ENCODE measurements at places on chromosomes 12 and 14.

DNA sequence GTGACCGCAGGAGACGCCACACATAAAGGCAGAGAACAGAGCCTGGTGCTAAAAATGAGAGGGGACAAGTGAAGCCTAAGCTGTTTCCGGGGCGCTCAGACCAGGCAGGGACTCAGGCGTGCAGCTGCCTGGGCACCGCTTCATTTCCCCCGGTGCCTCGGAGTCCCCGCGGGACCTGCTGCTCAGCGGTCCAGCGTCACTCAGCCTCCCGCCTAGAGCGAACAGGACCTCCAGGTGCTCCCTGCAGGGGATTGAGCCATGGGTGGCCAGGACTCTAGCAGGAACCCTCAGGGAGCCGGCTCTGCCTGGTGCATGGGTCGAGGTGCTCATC, 31.0 kb downstream of the CCDC85C start:
- DNase-seq = no peak

GRCh38 chr12:124369055-124369826, 74.3 kb downstream of the RFLNA start:
- DNase-seq = no peak

- no peak for DNase-seq
Measured at GRCh38 chr14:88683119-88683518, 109.6 kb downstream of the EML5 start.

DNA sequence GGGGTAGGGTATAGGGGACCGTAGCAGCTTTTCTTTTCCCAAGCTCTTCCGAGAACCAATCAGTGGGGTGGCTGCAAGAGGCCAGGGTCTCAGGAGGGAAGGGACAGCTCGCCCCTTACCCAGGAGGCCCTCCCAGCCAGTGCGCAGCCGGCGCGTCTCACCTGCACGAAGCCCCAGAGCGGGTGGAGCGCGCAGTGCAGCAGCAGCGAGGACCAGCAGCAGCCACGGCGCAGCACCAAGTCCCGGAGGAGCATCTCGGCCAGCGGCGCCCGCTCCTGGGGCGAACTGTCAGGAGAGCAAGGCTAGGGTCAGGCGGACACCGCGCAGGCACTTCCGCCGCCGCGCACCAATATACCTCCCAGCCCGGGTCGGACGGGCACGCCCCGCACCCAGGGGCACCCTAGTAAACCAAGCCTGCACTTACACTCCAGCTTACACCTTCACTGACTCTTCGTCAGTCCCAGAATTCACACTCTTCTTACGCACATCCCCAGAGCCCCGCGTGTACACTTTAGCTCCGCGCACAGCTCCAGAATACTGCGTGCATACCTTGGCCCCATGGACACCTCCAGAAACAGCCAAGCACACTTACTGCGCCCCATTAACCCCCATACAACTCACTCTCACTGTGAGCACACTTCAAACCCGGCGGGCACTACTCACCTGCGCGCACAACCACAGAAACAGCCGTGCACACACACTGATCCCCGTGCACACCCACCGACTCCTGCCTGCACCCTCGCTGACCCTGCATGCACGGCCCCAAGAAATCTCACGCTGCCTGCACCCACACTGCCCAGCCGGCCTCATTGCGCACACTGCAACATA, 606 bp downstream of the PRIMA1 start:
- DNase-seq = no peak

GRCh38 chr14:64190974-64191502, 103.1 kb downstream of the ESR2 start:
- DNase-seq = no peak

DNA sequence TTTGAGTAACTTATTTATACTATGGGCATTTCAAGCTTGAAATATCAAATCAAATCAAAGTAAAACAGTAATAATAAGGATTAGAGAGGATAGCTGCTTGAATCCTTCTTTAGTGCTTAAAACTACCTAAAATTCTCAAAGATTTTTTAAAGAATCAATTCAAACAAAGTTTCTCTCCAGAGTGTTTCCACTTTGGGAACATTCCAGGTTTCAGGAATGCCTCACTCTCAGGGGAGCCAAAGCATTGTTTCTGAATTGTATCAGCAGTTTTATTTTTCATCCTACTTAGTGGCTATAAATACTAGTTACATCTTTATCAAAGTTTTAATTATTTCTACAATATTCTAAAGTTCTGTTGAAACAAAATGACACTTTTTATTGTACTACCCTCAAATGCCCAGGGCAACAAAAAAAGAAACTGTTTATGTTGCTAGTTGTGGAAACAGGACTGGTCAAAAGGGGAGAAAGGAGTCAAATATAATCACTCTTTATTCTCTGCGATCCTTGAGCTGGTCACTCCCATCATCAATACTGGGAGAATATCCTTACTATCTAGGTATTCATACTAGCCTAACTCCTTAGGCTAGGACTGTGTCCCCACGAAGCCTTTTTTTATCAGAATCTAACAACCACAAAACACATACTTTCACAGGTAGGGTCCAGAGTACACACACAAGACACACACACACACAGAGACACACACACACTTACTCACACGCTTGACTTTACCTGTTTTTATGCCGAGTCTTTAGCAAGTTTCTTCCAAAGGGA, 598 bp downstream of the RASSF9 start:
- DNase-seq = no peak

- DNase-seq = peak; percentile 87
Measured at GRCh38 chr12:6723607-6724408, at the start of gene COPS7A. TSS of gene COPS7A (plus strand) at chr12:6724046. CDS start at chr12:6724657, 611 bp downstream.

GRCh38 chr12:59429766-59430165, 166.1 kb upstream of the SLC16A7 start:
- DNase-seq = no peak

DNA sequence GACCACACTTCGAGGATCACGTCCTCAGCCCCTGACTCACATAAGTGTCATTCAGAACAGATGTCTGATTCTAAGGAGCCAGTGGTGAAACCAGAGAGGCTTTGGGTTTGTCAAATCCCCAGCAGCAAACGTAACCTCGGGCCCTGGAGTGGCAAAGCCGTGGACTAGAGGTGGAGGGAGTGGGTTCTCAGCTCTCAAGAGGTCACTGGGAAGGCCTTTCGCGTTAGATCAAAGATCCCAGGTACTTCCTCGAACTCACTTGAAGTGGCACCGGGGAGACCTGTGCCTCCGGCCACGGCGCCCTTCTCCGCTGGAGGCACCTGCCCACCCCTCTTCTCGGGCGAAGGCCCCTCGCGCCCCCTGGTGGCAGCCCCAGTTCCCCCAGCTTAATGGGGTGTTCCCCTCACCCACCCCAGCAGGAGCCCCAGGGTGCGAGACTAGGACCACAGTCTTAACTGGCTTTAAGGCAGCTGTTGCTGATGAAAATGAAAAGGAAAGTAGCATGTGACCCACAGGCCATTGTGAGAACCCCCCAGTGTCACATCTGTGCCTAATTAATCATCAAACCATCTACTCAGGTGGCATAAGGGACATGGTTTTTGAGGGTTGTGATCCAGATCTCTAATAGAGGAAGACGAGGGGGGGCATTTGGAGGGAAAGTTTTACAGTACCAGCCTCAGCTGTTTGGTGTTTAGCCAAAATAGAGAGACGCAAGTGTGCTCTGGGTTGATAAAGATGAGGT, 672 bp upstream of the ESR2 start:
- DNase-seq = peak; percentile 45

DNA sequence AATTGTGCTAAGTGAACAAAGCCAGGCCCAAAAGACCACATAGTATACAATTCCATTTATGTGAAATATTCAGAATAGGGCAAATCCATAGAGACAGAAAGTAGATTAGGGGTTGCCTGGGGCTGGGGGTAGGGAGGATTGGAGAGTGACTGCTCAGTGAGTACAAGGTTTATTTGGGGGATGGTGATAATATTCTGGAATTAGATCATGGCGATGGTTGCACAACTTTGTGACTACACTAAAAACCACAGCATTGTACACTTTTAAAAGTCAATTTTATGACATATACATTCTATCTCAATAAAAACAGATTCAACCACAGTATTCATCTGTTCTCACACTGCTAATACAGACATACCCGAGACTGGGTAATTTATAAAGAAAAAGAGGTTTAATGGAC, 68.7 kb upstream of the MAP1LC3B2 start:
- no peak for DNase-seq

- DNase-seq = no peak
Measured at GRCh38 chr14:24712909-24713308, 78.9 kb upstream of the GZMB start.

GRCh38 chr14:59017285-59017965, 171.0 kb upstream of the DAAM1 start:
- no peak for DNase-seq

DNA sequence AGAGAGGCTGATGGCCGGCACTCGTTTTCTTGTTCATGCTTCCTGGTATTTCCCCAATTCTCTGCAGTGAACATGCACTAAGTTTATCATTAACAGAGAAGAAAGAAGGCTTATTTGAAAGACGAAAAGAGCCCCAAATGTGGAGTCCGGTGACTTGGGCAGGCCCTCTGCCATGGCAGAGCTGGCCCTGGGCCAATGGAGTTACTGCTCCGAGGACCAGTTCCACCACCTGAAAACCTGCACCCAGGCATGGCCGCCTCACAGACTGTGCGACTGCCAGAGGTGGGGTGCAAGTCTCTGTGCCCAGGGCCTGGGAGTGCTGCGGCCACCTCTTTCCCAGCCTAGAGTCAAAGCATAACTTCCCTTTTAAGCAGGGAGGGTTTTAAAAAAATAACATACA, 24.9 kb downstream of the DEGS2 start:
- no peak for DNase-seq

GRCh38 chr12:130013771-130014484, 110.1 kb upstream of the TMEM132D start:
- no peak for DNase-seq

GRCh38 chr12:49791700-49792099, 36.5 kb downstream of the NCKAP5L start:
- no peak for DNase-seq

DNA sequence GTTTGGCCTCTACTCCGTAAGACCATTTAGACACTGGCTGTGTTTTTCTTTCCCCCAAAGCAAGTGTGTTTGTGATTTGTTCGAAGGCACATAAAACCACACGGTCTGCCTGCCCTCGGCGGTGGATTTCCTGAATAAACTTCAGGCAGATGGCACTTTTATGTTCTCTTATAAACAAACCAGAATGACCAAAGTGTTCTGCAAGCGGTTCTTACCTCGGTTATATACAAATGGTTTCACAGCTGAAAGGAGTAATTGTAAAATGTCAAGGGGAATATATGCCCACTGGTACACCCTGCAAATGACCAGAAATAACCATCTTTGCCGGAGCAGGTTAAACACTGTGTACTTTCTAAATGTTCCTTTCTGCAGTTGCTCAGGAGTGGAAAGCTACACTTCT, 1475.8 kb upstream of the TMEM132C start:
- no peak for DNase-seq

GRCh38 chr12:40263616-40264409, 39.0 kb downstream of the LRRK2 start:
- DNase-seq = no peak

- no peak for DNase-seq
Measured at GRCh38 chr14:77344377-77344996, 23.7 kb downstream of the GSTZ1 start.

GRCh38 chr12:123990511-123990910, 17.5 kb downstream of the ZNF664 start:
- DNase-seq = no peak

DNA sequence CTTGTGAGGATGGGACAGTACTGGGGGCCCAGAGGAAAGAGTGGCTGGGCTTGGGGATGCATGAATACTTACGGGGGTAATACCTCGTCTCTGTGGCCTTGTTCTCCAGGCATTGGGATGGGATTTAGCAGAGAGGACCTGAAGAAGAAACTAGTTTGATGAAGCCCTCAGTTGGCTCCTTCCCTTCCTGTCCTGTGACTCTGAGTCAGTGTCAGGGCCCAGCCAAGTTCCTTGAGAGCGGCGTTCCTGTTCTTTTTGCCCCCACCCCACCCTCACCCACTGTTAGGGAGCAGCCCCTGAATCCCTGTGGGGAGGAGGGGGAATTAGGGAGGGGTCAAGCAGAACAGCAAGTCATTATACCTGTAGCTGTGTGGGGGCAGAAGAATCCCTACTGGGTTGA, 5.2 kb upstream of the LRP1-AS start:
- DNase-seq = no peak

- no peak for DNase-seq
Measured at GRCh38 chr12:51480978-51481377, 56.3 kb downstream of the SLC4A8 start.

DNA sequence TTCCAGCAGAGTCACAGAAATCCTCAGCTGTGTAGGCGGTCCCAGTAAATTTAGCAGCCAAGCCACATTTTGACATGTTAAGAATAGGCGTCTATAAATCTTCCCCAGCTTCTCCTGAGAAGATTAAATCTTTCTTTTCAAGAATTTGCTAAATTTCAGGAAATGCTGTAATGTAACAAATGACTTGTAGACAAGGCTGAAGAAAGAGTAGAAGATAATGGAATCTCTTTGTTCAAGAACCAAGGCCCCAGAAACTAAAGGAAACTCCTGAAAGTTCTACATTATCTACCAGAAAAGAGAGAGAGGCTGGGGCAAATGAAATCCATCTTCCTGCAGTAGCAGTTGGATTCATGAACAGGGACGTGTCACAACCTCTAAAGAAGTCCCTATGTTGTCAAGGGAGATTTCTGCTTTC, 760.3 kb downstream of the NOVA1 start:
- no peak for DNase-seq

GRCh38 chr12:3658327-3659163, 94.4 kb downstream of the CRACR2A start:
- no peak for DNase-seq

- no peak for DNase-seq
Measured at GRCh38 chr12:6667559-6668210, 4.8 kb upstream of the ING4 start.

- DNase-seq = no peak
Measured at GRCh38 chr12:65308601-65309071, 30.2 kb downstream of the MSRB3 start.

GRCh38 chr12:99195474-99195873, 452.1 kb upstream of the GARIN6 start:
- DNase-seq = no peak

- no peak for DNase-seq
Measured at GRCh38 chr14:94890785-94891184, 120.9 kb upstream of the GSC start.

DNA sequence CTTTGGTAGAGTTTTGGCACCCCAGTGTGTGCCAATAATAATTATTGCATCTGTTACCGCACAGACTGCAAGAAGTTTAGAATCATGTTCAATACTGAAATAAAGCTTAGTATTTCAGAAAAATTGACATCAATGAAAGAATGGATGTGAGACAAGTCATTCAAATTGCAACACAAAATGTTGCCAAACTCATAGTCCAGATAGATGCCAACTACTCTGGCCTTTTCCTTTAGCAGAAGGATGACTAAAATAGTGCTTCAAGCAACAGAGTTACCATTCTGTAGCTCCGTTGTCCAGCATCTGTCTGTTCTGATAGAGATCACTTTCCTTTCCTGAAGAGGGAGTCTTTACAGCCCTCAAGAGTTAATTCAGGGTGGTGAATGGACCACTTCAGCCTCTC, 77.5 kb downstream of the LIN7A start:
- DNase-seq = no peak

- no peak for DNase-seq
Measured at GRCh38 chr14:78302841-78303240, 132.7 kb downstream of the NRXN3 start.

- DNase-seq = no peak
Measured at GRCh38 chr12:109764123-109764522, 50.5 kb downstream of the FAM222A start.

Measured in stimulated activated CD8-positive, alpha-beta memory T cell treated with anti-CD3 and anti-CD28 coated beads, Interleukin-7, amount 100 ng/mL, for 1 hour (primary cell).